Stomach (tissue), 19 donors: ENCODE measurements at places on chromosomes 2 and 18. TPM values are rescaled to one million over a fixed set of nuclear protein-coding genes. Genes with fewer than 3 reads are reported as not detected.
A peak's percentile ranks its signal among the peaks of the same experiment; 100 is the strongest.

- DNase-seq: no peak
Observed at GRCh38 chr18:8623549-8624106, 14.4 kb downstream of the RAB12 start.

GRCh38 chr2:18593496-18593895 lies 4.1 kb upstream of the NT5C1B start:
- no peak for DNase-seq

DNA sequence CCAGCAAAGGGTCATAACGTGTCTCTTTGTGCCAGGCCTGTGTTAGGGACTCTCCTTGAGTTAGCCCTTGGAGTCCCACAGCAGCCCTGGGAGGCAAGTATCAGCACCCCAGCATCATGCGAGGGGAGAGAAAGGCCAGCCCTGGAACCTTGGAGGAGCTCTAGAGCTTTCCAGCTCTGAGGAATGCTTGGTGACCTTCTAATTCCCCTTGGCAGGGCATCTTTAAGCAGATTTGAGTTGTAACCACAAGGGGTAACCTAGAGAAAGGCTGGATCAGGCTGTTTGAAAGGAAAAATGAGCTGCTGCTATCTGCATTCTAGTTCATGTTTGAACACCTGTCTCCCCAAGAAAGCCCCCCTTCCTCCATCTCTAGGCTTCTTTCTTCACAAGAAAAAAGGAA lies 23.8 kb upstream of the ODC1 start:
- no peak for DNase-seq

DNA sequence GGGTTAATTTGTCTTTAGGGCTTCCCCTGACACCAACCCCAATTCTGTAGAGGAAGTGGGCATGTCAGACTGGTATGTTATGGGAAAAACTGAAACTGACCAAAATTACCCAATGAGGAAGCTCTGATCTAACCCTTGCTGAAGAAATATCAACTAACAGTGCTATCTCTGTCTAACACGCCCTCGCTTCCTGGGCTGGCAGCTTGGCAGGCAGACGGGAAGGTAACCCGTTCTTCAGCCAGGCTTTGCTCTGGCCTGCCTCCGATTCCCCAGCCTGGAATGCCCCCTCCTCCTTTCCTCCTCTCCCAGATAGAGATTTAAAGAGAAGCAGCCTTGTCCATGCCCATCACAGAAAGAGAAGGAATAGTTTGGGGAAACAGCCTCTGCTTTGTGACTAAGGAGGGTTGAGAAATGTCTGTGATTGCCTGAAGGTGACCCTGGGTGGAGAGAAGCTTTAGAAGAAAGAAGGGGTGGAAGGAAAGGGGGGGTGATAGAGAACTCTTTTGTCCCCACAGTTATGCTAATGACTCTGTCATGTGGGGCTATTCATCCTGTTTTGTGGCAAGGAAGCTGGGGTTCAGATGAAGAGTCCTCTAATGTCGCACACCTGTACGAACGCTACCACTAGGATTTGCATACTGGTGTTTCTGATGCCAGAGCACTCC lies 15.4 kb downstream of the HK2 start:
- peak; percentile 75 for DNase-seq

DNA sequence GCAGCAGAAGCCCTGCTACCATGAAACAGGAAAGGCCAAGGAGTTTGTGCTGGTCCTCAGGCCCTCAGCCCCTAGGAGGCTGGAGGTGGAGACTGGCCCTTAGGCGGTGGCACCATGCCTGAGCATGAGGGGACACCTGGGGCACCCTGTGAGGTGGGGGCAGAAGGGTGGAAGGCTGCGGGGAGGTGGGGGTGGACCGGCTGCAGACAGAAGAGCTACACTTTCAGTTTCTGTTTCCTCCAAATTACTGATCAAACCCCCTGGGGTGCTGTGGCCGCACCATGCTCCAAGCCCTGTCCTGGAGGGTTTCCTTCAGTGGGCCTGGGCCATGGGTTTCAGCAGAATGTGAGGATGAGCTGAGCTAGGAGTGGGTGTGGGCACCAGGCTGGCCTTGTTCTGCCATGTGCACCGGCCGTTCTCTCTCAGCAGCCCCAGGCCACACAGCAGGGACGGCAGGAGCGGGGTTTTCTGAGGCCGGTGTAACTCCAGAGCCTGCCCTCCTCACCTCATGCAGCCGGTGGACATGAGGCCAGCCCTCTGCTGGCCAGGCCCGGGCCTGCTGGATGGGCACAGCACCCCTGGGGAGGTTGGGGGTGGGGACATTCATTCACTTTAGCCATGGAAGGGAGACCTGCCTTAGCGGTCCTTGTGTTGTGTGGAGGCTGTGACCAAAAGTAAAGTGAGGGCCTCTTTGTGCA lies 51.5 kb downstream of the PLEKHB2 start:
- no peak for DNase-seq

- DNase-seq: no peak
Observed at GRCh38 chr18:70387027-70387426, 98.2 kb downstream of the SOCS6 start.

DNA sequence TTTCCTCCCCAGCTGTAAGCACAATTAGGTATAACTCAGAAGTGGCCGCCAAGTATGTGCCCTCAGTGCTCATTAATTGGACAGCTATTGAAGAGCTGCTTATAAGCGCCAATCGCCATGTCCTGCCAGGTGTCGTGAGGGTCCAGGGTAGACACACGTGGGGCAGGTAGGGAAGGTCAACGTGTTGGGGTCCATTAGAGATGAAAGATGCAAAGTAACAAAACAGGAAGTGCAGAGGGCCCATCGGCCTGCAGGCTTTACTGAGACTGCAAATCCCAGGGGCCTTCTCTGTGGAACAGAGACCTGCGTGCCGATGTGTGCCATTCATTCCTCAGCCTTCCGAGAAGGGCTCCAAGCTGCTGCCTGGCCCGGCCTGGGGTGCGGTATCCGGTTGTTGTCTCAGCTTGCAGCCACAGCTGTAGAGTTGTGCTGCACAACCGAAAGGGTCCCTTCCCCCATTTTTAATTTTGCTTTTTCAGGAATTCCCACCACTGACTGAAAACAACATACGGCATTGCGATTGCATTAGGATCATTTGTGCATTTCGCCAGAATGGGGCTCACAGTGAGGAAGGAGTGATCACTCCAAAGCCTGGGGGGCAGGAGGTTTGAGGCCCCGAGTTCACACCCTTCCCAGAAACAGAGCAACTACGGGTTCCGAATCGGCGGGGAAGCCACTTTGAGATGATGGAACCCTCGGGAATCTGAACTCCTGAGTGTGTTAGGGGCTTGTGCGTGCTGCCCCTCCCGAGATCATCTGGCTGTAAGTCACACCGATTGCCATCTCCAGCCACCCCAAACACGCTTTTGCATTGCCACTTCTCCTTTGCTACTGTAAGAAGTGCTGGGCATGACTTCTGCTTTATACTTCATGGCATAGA lies 94.3 kb downstream of the TSHZ1 start:
- DNase-seq: no peak

DNA sequence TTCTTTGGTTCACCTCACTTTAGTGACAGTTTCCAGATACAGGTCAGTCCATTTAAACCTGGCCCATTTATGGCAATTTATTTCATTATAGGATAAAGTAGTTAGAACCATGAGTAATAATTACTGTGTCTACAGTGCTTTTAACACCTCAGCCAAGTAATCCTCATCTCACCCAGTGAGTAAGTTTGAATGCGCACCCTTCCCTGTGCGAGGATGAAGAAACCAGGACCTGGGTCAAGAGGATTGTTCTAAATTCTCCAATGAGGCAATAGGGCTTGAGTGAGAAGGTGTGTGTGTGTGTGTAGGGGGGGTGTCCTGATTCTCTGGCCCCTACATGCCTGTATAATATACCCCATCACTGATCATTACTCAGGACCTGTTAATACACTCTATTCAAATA lies 854 bp upstream of the MYO1B start:
- no peak for DNase-seq

DNA sequence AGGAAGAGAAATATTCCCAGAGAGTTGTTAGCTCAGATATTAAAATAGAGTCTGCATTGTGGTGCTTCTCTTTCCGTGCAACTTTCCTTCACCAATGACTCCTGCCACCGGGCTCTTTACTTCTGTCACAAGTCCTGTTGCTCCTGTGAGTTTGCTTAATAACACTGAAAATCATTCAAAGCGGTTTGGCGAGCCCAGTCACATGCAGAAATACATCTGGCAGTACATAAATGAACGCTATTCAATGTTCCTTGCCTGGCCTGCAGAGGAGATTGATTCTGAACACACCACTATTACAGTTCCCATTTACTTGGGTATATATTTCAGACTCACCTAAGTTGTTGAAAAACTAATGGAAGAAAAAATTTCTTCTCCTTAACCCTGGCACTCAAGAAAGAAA lies 276.6 kb downstream of the ZNF521 start:
- DNase-seq: peak; percentile 28

DNA sequence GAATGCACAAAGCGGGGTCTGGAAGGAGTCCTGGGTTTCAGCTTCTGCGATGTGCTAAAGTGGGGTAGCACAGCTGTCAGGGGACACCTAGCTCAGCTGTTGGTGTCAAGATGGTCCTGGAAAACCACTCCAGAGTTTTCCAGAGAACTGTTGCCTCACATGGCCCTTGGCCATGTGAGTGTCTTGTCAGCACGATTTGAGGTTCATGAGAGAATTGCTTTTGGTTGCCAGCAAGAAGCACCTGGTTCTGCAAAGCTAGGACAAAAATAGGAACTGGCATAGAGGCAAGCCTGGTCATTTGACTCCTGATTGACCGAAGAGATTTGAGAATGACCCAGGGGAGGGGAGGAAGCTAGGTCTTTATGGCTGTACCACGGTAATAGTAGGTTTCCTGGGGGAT lies 50.4 kb upstream of the CTLA4 start:
- no peak for DNase-seq

DNA sequence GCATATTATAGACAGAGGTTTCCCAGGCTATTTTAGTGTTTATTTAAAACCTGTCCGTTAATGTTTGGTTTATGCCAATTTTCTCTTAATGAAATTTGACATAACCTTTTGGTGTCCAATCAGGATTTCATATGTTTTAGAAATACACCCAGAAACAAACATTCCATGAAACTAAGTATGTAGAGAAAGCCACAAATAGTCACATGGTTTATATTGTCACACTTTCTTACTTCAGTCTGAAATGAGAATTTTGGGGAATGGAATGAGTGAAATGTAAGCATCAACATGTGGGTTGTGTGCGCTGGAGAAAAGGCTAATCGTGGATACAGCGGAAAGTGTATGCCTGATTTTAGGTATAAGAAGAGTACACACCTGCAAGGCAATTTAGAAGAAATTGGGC lies 277.0 kb upstream of the RAB12 start:
- DNase-seq: no peak

- DNase-seq: no peak
Observed at GRCh38 chr2:237631801-237632585, 4.6 kb downstream of the LRRFIP1 start.

- no peak for DNase-seq
Observed at GRCh38 chr2:149877074-149877473, 289.5 kb upstream of the MMADHC start.

DNA sequence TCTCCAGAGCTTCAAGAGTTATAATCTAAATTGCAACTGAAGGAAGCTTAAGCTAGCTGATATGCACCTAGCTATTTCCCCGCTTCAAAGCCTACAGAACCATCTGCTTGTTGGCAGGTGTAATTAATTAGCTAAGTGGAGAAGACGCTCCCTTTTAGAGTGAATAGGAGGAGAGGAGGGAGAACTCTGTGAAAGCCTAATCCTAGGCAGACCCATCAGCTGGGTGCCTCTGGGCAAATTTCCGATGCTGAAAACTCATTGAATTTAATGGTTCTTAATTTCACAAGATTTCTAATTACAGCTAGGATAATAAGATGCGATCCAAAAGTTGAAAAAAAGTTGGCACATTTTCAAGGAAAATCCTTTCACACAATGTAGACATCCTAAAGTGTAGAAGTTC lies 735.9 kb downstream of the ERBB4 start:
- no peak for DNase-seq

GRCh38 chr18:59837586-59837985 lies 62.2 kb upstream of the PMAIP1 start:
- DNase-seq: peak; percentile 39

GRCh38 chr2:222179592-222179991 lies 119.2 kb downstream of the PAX3 start:
- no peak for DNase-seq

DNA sequence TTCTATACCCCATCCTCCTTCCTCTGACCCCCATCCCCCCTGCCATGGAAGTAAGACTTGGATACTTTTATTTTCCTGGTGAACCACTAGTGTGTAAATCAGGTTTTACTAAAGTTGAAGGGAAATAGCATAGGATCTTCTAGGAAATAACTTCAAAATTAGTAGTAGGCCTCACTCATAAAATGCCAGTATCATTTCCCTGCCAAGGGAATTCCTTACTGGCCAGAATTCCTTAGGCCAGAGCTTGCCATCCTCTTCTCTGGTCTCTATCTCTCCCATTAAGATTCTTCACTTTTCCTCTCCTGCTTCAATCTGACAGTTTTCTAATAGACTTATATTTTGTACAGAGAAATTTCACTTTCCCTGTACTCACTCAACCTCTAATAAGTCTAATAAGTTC lies 322.8 kb upstream of the TANK start:
- no peak for DNase-seq

GRCh38 chr2:203678971-203679370 lies 27.5 kb upstream of the CD28 start:
- DNase-seq: no peak

GRCh38 chr2:193276069-193276468 lies 1081.3 kb upstream of the TMEFF2 start:
- no peak for DNase-seq

DNA sequence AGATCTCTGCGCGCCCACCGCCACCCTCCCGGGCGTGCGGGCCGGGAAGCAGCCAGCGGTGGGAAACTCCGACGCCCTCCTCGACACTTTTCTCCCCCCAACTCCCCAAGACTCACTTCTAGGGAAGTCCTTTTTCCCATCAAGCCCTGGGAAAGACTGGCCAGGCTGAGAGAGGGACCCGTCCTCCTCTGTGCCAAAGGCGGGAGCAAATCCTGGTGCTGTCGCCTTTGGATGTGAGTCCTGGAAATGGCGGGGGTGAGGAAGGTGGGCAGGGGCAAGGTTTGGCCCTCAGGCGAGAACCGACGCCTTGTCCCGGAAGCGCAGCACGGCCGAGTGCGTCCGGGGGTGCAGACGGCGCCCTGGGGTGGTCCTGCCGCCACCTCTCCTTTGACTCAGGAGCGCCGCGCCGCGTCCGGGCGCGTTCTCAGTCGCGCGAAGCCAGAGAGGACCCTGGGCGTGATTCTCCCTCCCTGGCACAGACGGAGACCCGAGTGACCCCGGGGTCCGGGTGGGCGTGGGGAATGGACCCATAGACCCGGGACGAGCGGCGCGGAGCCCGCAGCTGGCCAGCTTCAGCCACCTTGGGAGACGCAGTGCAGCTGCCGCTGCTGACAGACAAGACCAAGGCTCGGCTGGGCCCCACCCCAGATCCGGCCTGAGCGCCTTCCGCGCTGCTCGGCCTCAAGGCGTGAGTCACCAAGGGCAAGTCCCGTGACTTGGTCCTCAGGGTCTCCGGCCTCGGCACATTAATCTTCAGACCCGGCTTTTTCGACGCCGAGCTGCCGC lies 3.5 kb upstream of the LBX2 start:
- DNase-seq: peak; percentile 87

- DNase-seq: no peak
Observed at GRCh38 chr2:191983591-191983990, 136.7 kb upstream of the CAVIN2 start.

- no peak for DNase-seq
Observed at GRCh38 chr2:181684454-181685149, 4.3 kb upstream of the NEUROD1 start.

LOXHD1 gene
- 0.45 TPM for total RNA-seq

PDIA6 gene
- 37.3 TPM for total RNA-seq

CXCR1 gene
- 0.87 TPM for total RNA-seq

CKAP2L gene
- 1.2 TPM for total RNA-seq

SLC5A7 gene
- total RNA-seq: not detected

GREB1 gene
- 13.9 TPM for total RNA-seq

CYS1 gene
- 14.3 TPM for total RNA-seq

CNDP1 gene
- 0.72 TPM for total RNA-seq

DCDC2C gene
- total RNA-seq: not detected

ALLC gene
- total RNA-seq: not detected

ITGB6 gene
- total RNA-seq: 27.1 TPM
